Left lung (tissue), 14 donors: ENCODE measurements at places on chromosomes 4 and X.

GRCh38 chr4:152784490-152785350 is 5.0 kb downstream of the ARFIP1 start:
- H3K4me1 ChIP-seq = no peaks in the 10 kb centered on the region
- no peaks in the 10 kb centered on the region for H3K36me3 ChIP-seq
- H3K4me3 ChIP-seq = no peak overlapping the region
- no peak for DNase-seq
- no peak overlapping the region for H3K27ac ChIP-seq
- H3K27me3 ChIP-seq = no peaks in the 10 kb centered on the region

DNA sequence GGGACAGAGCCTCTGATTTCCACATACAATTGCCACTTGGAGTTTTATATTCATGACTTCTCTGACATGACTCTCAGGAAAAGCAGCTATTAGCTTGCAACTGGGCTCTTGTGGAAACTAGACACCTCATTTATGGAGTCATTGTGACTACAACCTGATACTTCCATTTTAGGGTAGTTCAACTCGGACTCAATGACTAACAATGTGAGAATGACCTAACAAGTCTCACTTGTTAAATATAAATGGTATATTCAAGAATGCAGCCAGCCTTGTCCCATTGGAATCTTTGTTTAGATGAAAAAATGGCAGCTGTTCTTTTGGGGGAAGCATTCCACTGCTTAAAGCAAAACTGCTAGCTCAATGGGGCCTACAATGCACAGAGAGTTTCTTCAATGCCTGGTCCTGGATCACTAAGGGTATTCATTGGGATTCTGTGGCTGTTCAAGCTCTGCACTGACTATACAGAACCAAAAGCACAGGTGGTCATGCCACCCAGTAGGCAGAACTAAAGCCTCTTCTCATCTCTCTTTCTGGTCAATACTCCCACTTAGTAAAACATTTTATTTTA is 36.5 kb upstream of the GLRA3 start:
- H3K36me3 ChIP-seq = no peaks in the 10 kb centered on the region
- H3K4me3 ChIP-seq = no peak overlapping the region
- DNase-seq = no peak
- H3K27me3 ChIP-seq = no peaks in the 10 kb centered on the region

DNA sequence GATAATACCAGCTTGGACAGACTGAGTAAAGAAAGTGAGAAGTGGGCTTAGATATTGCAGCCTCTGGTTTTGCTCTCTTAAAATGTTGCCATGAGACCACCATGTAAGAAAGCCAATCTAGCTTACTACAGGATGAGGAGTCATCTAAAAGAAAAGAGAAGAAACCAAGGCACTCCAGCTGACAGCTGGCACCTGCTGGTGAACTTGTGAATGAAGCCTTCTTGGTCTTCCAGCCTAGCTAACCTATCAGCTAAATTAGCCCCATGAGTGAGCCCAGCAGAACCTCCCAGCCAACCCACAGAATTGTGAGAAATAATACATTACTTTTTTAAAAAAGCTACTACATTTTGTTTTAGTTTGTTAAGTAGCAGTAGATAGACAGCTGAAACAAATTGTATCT is 154.5 kb upstream of the QRFPR start:
- no peak overlapping the region for H3K4me3 ChIP-seq
- H3K4me1 ChIP-seq = no peaks in the 10 kb centered on the region
- H3K36me3 ChIP-seq = no peaks in the 10 kb centered on the region
- no peak for DNase-seq

DNA sequence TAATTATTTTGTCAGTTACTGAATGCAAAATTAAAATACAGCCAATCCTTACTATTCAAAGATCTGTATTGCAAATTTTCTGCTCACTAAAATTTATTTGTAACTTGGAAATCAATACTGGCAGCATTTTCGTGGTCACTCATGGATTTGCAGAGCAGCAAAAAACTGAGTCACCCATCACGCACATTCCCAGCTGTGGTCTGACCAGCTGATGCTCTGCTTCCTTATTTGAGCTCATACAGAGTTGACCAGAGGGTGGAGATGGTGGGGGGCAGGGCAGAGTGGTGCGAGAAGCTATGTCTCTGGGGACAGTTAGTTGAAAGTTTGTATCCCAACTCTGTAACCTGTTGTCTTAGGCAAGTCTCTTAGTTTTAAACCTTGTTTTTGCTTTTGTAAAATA is 214.8 kb downstream of the SPCS3 start:
- no peak overlapping the region for H3K27ac ChIP-seq
- no peaks in the 10 kb centered on the region for H3K36me3 ChIP-seq
- no peak overlapping the region for H3K4me3 ChIP-seq
- no peaks in the 10 kb centered on the region for H3K4me1 ChIP-seq

- H3K4me1 ChIP-seq = no peaks in the 10 kb centered on the region
- no peak overlapping the region for H3K4me3 ChIP-seq
- H3K36me3 ChIP-seq = no peaks in the 10 kb centered on the region
- DNase-seq = no peak
- H3K27me3 ChIP-seq = no peaks in the 10 kb centered on the region
These were observed 1372.9 kb downstream of the TECRL start for GRCh38 chr4:63036159-63036866.

- no peak overlapping the region for H3K27ac ChIP-seq
- no peaks in the 10 kb centered on the region for H3K36me3 ChIP-seq
- no peak for DNase-seq
These were observed 15.8 kb downstream of the MAOB start for GRCh38 chrX:43866423-43866822.

DNA sequence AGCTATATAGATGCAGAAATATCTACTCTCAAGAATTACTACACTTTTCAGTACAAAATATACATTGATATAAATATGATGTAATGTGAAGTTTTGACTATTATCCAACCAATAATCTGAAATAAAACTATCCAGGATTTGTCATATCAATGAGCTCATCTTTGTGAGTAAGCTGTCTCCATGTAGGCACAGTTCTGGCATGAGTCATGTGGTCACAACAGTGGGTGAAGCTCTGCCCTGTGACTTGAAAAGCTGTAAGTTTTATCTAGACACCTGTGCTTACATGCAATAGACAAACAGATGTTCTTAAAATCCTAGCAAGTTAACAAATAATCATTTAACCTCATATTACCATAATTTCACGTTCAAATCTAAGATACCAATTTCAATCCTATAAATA is 192.7 kb downstream of the GABRG1 start:
- H3K27ac ChIP-seq = no peak overlapping the region
- H3K27me3 ChIP-seq = no peaks in the 10 kb centered on the region
- no peak overlapping the region for H3K4me3 ChIP-seq

- no peaks in the 10 kb centered on the region for H3K36me3 ChIP-seq
- H3K4me3 ChIP-seq = no peak overlapping the region
- DNase-seq = no peak
- H3K4me1 ChIP-seq = no peaks in the 10 kb centered on the region
- H3K27ac ChIP-seq = no peak overlapping the region
These were observed 241.7 kb downstream of the PPP1R2C start for GRCh38 chrX:42536286-42536685.

DNA sequence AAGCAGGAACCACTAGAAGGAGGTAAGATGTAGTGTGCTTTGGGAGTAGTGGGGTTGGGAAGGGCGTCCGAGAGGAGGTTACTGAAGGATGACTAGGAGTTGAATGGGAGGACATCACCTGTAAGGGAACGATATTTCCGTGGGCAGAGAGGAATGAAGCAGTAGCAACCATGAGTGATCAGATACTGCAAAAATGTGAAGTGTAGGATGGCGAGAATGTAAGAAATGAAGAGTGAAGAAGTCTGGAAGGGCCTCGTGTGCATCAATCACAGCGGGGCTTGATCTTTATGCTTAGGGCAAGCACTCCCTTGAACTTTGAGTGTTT is 594 bp downstream of the MSMO1 start:
- no peak for DNase-seq
- no peaks in the 10 kb centered on the region for H3K36me3 ChIP-seq
- peak overlapping the region; percentile 87 for H3K27ac ChIP-seq
- H3K4me3 ChIP-seq = peak overlapping the region; percentile 85
- no peaks in the 10 kb centered on the region for H3K27me3 ChIP-seq

GRCh38 chrX:153731117-153731844 is 6.6 kb downstream of the ABCD1 start:
- H3K27me3 ChIP-seq = no peaks in the 10 kb centered on the region
- H3K27ac ChIP-seq = no peak overlapping the region
- no peak overlapping the region for H3K4me3 ChIP-seq
- no peak for DNase-seq
- peaks cover 9% of the 10 kb centered on the region for H3K4me1 ChIP-seq

GRCh38 chrX:123206176-123206575 is 22.1 kb downstream of the GRIA3 start:
- H3K4me3 ChIP-seq = no peak overlapping the region
- H3K36me3 ChIP-seq = no peaks in the 10 kb centered on the region
- no peaks in the 10 kb centered on the region for H3K27me3 ChIP-seq
- H3K27ac ChIP-seq = no peak overlapping the region
- no peaks in the 10 kb centered on the region for H3K4me1 ChIP-seq

GRCh38 chrX:99266255-99266654 is 1143.8 kb downstream of the PCDH19 start:
- no peaks in the 10 kb centered on the region for H3K27me3 ChIP-seq
- DNase-seq = no peak
- H3K4me3 ChIP-seq = no peak overlapping the region
- H3K4me1 ChIP-seq = no peaks in the 10 kb centered on the region
- no peak overlapping the region for H3K27ac ChIP-seq

DNA sequence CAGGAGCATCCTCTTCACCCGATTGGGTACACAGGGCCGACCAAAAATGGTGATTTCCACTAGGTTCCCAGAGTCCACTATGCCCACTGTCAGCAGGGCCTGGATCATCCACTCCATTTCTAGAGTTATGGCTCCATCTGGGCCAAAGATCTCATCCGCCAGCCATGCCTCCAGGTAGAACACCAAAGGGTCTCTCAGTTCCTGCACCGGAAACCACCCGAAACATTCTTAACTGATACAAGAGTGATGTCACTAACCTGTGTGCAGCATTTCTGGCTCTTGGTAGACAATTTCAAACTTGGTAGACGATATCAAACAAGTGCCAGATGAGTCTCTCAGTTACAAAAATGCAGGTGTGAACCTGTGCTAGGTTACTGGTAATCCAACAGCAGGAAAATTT is 306.1 kb downstream of the BCOR start:
- H3K4me3 ChIP-seq = no peak overlapping the region
- no peaks in the 10 kb centered on the region for H3K36me3 ChIP-seq
- no peaks in the 10 kb centered on the region for H3K27me3 ChIP-seq
- DNase-seq = no peak

DNA sequence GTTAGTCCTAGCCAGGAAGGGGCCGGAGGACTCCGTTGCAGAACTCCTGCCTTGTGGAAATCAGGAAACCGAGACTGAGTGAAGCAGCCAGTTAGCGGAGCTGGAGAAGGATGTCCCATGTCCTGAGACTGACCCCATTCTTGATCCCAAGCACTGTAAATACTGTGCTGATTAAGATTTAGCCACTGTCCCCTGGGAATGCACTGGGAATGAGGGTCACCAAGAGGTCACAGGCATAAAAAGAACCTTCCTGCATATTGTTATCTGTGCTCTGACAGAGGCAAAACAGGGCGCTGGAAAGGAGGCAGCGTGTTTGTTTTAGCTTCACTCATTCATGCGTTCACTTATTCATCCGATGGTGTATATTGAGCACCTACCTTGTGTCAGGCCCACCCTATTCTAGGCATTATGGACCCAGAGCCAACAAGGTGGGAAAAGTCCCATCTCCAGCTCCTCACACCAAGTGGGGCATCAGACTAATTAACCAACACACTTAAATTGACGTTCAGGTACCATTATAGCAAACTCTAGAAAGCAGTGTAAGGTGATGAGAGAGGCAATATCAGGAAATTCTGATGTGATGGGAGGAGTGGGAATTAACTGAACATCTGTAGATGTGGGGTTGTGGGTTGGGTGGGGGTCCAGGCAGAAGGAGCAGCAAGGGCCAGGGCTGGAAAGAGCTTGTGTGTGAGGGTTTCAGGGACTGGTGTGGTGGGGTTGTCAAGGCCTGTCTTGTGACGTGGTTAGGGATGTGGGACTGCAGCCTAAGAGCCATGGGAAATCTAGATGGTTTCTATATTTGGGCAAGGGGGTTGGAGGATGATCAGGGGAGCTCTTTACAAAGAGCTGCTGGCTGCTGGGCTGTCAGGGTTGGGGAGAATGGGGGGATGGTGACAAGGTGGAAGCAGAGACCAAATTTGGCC is 10.6 kb upstream of the SLC2A9 start:
- H3K27me3 ChIP-seq = no peaks in the 10 kb centered on the region
- no peak for DNase-seq
- peaks cover 35% of the 10 kb centered on the region for H3K4me1 ChIP-seq
- H3K4me3 ChIP-seq = no peak overlapping the region
- no peaks in the 10 kb centered on the region for H3K36me3 ChIP-seq

DNA sequence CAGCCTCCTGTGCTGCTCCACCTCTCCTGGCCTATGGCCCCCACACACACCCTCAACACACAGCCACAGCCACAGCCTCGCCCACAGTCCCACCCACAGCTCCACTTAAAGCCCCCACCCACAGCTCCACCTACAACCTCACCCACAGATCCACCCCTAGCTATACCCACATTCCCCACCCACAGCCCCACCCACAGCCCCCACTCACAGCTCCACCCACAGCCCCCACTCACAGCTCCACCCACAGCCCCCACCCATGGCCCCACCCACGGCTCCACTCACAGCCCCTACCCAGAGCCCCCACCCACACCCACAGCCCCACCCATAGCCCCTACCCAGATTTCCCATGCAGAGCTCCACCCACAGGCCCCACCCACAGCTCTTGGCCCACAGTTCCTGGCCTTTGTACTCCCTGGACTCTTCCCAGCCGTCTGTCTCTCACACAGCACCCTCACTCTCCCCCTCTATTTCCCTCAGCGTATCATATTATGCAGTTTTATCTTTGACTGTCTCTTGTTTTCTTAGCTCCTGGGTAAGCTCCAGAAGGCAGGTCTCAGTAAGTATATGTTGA is 322.5 kb downstream of the EVC2 start:
- no peak overlapping the region for H3K4me3 ChIP-seq
- no peaks in the 10 kb centered on the region for H3K4me1 ChIP-seq
- no peak overlapping the region for H3K27ac ChIP-seq
- peak; percentile 13 for DNase-seq
- H3K36me3 ChIP-seq = no peaks in the 10 kb centered on the region

DNA sequence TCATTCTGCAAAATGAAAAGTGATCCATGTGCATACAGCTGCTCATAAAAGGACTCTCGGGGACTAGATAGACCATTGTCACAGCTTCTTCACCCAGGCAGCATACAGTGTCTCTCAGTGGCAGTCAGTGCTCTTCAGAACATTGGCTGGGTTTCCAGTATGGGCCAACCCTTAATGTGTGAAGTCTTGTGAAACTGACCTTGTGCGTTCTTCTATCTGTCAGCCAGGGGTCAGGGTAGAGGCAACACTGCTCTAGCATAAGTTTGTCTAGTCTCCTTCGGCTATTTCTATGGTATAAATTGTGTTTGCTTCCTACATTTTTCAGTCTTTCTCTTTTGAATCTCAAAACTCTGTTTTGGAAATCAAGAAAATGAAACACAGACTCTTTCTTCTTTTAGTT is 37.0 kb upstream of the SMIM31 start:
- H3K4me1 ChIP-seq = no peaks in the 10 kb centered on the region
- no peaks in the 10 kb centered on the region for H3K36me3 ChIP-seq
